ENCODE measurements at places on chromosomes 6 and 20.

- no peak for ATAC-seq
Observed at GRCh38 chr6:167839343-167839742, 12.6 kb downstream of the AFDN start.

- ATAC-seq = no peak
Observed at GRCh38 chr20:46351357-46352058, 43.2 kb upstream of the CDH22 start.

DNA sequence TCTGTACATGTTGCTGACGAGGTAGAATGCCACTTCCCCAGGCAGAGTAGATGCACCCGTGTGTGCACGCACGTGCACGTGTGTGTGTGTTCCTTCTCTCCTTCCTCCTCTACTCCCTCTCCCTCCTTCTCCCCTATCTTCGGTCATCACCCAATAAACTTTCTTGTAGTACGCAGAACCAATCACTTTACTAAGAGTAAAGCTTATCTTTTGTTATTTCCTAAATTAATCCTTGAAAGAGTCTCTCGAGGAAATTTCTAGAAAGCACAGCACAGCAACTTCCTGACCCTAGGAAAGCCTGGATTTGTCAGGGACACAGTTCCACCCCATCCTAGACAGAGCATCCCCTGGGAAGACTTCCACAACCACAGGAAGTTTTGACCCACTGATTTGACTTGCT lies 166.1 kb downstream of the ZDHHC14 start:
- ATAC-seq = no peak

DNA sequence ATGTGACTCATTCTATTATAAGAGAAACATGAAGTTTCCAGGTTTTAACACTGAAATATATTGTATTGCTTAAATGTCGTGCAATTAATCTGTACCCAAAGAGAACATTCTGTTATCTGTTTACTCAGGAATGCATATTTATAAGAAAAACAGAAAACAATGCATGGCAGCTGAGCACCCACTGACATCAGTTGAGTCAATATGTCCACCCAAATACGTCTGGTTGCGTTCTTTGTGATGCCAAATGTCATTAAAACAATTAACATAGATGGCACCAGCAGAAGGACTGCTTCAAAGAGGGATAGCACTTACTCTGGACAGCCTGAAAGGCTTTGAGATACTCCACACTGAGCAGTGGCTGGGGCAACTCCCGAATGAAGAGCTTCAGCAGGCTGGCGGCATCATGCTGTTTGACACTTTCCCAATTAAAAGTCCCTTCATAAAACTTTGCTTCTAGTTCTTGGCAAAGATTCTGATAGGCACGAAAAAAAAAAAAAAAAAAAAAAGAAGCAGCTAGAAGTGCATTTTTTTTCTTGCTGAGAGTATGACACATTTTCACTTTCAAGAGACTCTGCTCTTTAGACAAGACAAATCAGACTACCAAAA lies 102.3 kb downstream of the ARHGAP18 start:
- no peak for ATAC-seq

GRCh38 chr6:88477413-88477812 lies 311.3 kb upstream of the CNR1 start:
- ATAC-seq = no peak
